ENCODE measurements at places on chromosomes 16 and 17. TPM values are rescaled to one million over a fixed set of nuclear protein-coding genes. Genes with fewer than 3 reads are reported as not detected.

DNA sequence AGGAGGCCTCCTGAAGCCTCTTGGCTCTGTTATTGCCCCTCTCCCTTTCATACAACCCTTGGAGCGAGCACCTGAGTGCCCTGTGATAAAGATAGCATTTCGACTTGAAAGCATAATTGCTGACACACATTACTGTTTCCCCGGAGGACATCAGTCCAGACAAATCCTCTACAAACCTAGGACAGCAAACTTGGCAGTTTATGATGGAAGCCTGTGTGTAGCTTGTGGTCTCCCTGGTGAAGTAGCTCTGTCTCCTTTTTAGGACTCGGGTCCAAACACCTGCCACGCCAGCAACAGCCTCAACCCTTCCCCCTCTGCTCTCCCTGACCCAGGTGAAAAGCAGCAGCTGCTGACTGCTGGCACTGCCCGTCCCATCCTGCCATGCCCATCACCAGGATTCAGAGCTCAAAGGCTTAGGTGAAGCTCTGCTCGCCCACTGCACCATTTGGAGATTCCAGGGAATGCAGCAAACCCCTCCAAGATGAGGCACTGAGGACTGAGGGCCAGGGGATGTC is 55.9 kb downstream of the IRX6 start:
- no peak for DNase-seq

GRCh38 chr16:12120982-12121652 is 144.6 kb downstream of the SNX29 start:
- no peak for DNase-seq

DNA sequence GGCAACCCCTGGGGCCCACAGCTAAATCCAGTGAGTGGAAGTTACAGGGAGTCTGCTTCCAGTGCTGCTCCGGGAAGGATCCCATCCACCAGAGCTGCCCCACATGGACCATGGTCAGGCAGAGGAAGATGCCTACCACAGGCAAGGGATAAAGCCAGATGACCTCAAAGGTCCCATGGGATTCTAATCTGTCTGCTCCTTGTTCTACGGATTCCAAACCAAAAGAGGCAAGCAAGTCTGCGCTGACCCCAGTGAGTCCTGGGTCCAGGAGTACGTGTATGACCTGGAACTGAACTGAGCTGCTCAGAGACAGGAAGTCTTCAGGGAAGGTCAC is 1.4 kb downstream of the CCL4L2 start:
- DNase-seq, result no peak

GRCh38 chr17:72268431-72268830 is 147.6 kb downstream of the SOX9 start:
- no peak for DNase-seq

The TMEM98 gene
- 60.2 TPM for total RNA-seq

- no peak for DNase-seq
Measured at GRCh38 chr17:72206376-72206775, 85.6 kb downstream of the SOX9 start.

The SMIM36 gene
- total RNA-seq, result not detected

Data from K562 (cell line).